Hindlimb muscle (tissue), 1 donor: ENCODE measurements at places on chromosomes 2 and 18.

- DNase-seq = no peak
Measured at GRCh38 chr2:241454837-241455485, 53.4 kb downstream of the STK25 start.

DNA sequence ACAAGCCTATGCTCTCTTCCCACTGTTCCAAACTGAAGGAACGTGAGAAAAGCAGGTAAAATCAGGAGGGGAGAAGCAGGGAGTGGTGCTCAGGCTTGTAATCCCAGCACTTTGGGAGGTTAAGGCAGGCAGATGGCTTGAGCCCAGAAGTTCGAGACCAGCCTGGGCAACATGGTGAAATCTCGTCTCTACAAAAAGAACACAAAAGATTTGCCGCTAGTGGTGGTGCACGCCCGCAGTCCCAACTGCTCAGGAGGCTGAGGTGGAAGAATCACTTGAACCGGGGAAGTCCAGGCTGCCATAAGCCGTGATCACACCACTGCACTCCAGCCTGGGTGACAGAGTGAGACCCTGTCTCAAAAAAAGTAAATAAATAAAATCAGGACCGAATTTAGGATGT lies 1.3 kb upstream of the TMSB10 start:
- DNase-seq = no peak

GRCh38 chr2:40760071-40760666 lies 308.3 kb upstream of the SLC8A1 start:
- DNase-seq = no peak

DNA sequence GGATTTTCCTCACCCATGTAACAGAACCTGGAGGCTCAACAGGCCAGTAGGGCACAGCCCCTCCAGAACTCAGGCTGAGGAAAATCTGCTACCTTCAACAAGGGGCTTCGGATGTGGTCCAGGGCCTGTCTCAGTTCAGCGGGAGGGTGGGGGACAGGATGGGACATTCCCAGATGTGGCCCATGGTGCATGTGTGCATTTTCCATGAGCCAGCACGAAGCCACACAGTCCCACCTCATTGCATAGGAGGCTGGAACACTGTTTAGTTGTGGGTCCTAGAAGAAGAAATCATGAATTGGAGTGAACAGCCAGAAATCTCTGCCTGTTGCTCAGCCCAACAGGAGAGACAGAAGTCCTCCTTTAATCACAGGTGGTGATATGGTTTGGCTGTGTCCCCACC lies 469.6 kb upstream of the MYT1L start:
- no peak for DNase-seq

DNA sequence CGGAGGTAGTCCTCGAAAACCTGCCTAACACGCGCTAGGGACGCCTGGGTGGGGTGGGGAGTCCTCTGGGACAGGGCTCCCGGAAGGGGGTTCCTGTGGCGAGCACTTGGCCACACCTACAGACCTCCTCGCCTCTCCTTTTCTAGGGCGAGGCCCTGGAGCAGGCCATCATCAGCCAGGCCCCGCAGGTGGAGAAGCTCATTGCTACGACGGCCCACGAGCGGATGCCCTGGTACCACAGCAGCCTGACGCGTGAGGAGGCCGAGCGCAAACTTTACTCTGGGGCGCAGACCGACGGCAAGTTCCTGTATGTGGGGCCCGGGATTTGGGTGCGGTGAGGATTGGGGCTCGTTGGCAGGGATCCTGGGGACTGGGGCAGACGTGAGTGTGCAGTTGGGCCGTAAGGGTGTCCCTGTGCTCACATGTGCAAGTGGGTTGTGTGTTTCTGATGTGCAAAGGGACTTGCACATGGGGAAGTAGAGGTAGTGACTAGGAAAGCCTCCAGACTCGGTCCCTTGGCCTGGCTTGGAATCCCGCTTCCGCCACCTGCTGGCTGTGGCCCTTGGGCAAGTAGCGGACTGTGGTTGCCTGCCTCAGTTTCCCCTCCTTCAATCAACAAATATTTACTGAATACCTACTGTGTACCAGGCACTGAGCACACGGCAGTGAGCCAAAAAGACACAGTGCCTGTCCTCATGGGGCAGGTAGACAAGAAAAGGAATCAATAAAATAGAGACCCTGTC lies 11.7 kb downstream of the ZAP70 start:
- no peak for DNase-seq

GRCh38 chr2:20025065-20025786 lies 12.8 kb upstream of the MATN3 start:
- DNase-seq = no peak

- DNase-seq = no peak
Measured at GRCh38 chr2:38692636-38693318, 26.9 kb downstream of the GALM start.

DNA sequence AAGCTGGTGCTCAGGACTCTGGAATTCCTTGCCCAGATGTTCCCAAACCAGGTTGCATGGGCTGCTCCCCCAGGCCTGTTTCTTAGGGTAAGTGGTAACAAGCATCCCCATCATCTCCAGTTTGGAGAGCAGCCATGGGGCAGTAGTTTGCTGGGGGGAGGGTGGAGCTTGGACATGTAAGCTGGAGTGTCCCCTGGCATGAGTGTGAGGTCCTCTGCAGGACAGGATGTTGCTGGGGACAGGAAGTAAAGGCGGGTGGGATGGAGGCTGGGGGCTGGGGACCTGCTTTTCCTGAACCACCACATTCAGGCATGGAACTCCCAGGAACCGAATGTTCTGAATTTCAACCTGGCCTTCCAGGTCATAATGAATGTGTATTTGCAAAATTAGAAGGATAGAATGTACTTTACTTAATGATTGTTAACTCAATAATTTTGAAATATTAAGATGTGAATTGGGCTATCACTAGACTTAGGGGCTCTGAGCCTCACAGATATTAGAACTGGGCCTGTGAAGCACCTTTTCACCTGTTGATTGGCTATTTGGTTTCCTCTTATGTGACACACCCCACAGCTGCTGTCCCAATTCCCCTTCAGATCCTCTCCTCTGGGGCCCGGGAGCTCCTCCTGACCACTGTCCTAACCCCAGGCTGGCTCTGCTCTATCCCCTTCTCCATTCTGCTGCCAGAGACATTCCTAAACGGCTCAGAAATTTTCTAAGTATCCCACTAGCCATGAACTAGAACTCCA lies 66.4 kb upstream of the EPAS1 start:
- DNase-seq = no peak
